Stimulated activated CD4-positive, alpha-beta T cell treated with anti-CD3 and anti-CD28 coated beads, TNF-alpha, amount 100 ng/mL, for 24 hours (primary cell): ENCODE measurements at places on chromosomes 2 and 18.

DNA sequence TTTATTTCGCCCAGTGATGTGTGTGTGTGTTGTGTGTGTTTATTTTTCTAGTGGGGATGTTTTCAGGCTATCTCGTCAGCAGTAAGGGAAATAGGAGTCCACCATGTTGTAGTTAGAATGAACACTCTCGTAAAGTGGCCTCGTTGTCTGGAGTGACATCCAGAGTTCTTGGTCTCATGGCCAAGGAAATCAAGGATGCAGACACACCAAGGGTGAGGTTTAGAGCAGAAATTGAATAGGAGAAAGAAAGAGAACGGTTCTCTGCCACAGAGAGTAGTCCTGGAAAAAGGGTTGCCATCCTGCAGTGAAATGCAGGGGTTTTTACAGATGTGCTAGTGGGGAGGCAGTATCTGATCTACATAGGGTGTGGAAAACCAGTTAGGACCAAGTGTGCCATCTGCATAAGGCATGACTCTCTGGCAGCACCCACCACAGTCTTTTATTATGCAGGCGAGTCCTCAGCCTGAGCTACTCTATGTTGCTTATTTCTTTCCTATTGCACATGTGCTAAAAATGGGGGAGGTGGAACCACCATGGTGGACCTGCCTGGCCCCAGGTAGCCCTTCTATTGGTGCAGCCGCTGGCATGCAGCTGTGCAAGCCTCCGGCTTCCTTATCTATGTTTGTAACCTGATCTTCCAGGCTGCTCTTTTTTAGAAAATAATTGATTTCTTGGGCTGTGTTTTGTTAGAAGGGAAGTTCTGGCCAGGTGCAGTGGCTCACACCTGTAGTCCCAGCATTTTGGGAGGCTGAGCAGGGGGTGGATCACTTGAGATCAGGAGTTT, 23.2 kb downstream of the RALB start:
- no peak for DNase-seq

- DNase-seq = no peak
Observed at GRCh38 chr2:191059308-191059707, 45.3 kb upstream of the STAT1 start.

GRCh38 chr18:8882632-8883408, 177.5 kb downstream of the MTCL1 start:
- DNase-seq = no peak

- DNase-seq = no peak
Observed at GRCh38 chr2:9392898-9393765, 30.2 kb downstream of the ITGB1BP1 start.

DNA sequence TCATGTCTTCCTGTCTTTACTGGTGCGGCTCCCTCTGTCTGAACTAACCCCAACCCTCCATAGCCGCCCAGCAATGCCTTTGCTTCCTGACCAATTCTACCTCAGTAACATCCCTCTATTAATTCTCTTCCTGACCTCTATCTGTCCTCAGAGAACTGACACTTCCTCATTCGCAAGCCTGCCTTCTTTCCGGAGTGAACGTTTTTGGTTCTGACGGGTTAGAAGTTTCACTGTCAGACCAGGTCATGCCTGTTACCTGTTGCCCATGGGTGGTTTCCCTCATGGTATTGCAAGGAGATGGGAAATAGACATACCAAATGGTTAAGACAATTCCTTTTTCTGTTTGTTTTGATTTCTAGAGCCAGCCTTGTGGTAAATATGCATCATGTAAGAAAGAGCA, 453.4 kb upstream of the SLC14A2 start:
- DNase-seq = no peak

DNA sequence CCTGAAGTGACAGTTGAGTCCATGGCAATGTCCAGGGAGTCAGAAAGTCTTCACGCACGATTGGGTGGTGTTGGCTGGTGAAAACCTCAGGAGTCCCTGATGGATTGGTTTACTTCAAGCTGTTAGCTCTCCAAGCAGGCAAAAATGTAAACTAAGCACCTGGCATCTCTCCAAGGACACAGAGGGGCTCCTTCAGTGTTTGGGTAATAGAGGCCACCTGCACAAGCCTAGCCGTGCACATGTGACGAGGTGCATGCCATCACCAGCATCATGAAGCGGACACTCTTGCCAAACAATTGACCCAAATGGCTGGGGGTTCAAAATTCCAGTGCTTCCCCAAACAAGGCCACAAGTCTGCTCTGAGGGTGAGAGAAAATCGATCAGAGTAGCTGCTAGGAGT, 104.7 kb upstream of the CD302 start:
- DNase-seq = no peak

- no peak for DNase-seq
Observed at GRCh38 chr2:144780983-144781382, 261.1 kb upstream of the ZEB2 start.

- DNase-seq = no peak
Observed at GRCh38 chr2:46723346-46723745, 192.3 kb downstream of the MCFD2 start.

DNA sequence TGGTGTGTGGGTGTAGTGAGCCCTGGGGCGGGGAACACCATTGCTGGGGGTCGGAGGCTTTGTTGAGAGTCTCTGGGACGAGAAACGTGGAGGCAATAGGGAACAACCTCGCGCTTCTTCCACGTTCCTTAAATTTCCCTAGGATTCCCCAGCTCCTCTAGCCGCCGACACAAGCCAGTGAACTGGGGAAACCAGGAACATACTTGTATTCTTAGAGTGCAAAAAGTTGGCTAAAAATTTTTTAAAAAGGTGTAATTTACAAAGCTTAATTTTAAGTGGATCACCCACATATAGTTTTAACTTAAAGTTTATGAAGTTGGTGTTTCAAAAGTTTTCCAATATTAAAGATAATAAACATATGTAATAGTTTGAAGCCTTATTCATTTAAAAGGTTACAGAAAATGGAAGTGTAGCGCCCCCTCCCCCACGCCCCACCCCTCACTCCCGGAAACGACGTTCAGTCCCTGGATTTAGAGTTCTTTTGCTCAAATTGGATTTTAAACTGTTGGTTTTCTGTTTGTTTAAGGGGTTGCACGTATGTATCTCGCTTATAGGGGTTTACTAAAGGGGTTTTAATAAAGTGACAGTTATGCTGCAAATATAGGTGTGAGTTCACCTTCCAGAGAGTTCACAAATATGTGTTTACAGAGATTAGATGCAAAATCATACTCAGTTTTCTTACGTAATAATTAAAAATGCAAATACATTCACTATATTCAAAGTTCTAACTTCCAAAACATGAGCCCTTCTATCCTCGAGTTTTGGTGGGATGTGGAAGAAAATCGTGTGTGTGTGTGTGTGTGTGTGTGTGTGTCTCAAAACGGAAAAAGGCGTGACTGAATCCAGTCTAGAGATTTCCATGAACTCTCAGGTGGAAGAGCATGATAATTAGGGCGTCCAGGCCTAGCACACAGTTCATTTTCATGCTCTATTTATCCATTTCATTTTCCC, 872 bp downstream of the DSG2 start:
- DNase-seq = no peak

DNA sequence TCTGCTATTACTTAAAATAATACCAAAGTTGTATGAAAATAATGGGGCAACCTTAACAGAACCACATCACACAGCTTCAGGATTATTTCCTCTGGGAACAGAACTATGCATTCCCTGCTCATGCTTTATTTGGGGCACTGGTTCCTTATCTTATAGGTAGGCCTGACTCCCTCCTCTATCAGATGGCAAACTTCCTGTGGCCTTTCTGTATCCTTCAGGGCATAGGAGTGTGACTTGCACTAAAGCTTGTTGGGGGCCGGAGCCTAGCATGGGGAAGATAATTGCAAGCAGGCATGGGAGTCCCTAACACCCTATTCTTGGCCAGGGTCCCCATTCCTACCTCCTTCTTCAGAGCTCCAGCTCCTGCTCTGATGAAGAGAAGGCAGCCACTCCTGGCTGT, 167.2 kb upstream of the SERTAD2 start:
- no peak for DNase-seq

DNA sequence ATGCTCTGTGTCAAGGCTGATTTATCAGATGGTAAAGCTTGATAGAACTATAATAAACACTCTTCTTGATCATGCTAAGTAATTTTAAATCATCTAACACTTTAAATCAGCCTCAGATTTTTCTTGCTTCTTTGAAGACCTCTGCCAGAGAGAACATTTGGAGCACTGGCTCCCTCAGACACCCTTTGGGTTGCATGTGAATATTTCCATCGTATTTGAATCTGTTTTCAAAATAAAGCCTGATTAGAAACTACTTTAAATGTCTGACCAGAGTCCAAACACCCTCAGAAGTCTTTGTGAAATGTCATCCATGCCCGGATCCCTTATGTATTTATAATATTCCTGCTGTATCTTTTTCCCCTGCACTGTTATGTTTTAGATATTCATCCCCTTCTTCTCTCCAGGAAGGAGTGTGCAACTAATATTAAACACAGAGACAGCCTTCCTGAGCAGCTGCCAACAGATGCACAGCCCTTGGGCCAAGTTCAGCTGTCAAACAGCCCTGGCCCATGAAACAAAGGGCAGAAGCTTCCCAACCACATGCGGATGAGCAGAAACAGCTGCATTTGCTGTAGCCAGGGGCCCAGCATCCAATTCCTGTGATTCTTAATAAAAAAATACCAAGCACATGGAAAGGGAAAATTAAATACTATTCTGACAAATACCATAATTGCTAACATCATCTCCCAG, 46.5 kb downstream of the DPP10 start:
- no peak for DNase-seq

GRCh38 chr2:13901526-13901925, 731.0 kb upstream of the LRATD1 start:
- DNase-seq = no peak

- DNase-seq = no peak
Observed at GRCh38 chr18:43092539-43092938, 22.9 kb downstream of the RIT2 start.

- DNase-seq = no peak
Observed at GRCh38 chr2:65204461-65205210, 23.0 kb upstream of the ACTR2 start.

GRCh38 chr2:39432701-39433100, 4.4 kb downstream of the MAP4K3 start:
- no peak for DNase-seq
